Hematopoietic multipotent progenitor cell (in vitro differentiated cells): ENCODE measurements at places on chromosomes 6 and 20.

- no peak for DNase-seq
Measured at GRCh38 chr20:48092596-48093280, 307.5 kb upstream of the SULF2 start.

- DNase-seq: no peak
Measured at GRCh38 chr6:47737406-47737805, 39.0 kb downstream of the ADGRF4 start.

GRCh38 chr20:33694639-33695012 is 8.4 kb upstream of the E2F1 start:
- no peak for DNase-seq

GRCh38 chr6:95413789-95414188 is 163.5 kb upstream of the MANEA start:
- no peak for DNase-seq

- DNase-seq: no peak
Measured at GRCh38 chr20:18496042-18496441, 983 bp downstream of the RBBP9 start.

GRCh38 chr6:128124713-128125112 is 223.9 kb upstream of the THEMIS start:
- DNase-seq: no peak

GRCh38 chr6:136728033-136728939 is 64.0 kb downstream of the MAP3K5 start:
- DNase-seq: no peak

DNA sequence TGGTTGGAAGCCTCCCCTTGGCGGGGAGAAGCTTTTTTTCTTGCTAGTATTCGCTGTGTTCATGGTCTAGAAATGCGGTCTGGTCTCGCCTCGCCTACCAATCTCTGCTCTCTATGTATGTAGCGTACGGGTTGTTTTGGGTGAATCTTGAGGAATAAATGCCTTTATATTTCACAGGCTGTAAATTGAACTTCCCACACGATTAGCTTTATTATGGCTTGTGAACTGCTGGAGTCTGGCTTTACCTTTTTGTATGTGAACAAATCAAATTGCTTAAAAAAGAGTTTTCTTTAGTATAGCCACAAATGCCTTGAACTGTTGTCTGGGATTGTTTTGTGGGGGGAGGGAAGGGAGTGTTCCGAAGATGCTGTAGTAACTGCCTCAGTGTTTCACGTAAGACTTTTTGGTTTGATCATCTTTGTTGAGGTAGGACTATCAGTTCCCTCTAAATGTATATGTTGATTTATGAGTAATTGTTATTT is 2.2 kb downstream of the INSM1 start:
- no peak for DNase-seq

- peak; percentile 45 for DNase-seq
Measured at GRCh38 chr6:100228834-100229441, 234.9 kb upstream of the MCHR2 start.

DNA sequence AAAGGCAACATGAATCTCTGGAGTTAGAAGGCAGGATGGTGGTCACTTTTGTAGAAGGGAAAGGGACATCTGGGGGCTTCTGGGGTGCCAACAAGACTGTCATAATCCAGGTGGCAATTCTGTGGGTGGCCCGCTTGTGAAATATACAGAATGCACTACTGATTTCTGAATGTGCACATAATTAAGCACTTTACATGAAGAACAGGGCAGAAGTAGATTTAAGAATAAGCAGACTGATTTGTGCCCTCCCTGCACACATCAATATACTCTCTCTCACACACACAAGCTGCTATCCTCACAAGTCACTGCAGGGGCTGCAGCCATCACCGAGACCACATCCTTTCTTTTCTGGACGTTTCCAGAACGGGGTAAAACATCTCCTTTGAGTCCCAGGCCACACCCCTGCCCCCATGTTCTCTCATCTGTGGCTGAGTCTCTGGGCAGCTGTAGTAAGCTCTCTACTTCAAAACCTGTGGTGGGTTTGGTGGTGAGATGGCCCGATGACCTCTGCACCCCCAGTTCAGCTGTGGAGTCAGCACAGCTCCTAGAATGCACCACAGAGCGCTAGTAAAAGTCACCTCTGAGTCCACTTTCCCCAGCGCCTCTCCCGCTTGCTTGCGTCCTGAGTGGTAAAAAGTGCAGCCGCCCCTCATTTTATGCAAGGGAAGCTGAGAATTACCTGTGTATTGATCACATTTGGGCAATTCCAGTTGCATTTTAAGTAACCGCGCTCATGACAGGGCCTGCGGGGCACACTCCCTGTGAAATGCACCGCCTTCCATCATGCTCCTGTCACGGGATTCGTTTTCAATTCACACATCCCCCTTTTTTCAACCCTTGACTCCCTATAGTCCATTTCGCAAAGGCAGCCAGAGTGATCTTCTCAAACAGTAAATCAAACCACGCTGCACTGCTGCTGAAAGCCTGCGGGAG is 115.5 kb downstream of the NFATC2 start:
- no peak for DNase-seq

- DNase-seq: no peak
Measured at GRCh38 chr6:22954749-22955385, 385.5 kb downstream of the HDGFL1 start.

DNA sequence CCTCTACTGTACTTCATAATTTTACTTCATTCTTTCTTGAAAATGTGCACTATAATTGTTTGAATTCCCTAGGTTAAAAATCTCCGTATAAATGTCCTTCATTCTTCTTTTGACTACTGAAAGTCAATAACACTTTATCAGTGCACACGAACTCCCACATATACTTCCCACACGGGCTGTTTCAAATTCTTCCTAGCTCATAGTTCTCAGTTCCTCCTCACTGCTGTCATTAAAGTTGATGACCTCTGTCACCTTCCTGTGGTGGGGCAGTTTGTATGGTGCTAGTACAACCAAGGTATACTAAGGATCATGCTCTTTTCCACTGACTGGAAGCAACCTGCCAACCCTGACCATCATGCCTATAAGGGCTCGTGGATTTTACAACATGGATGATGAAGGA is 40.0 kb upstream of the CD2AP start:
- DNase-seq: no peak

GRCh38 chr6:604579-604978 is 52.3 kb downstream of the HUS1B start:
- no peak for DNase-seq

DNA sequence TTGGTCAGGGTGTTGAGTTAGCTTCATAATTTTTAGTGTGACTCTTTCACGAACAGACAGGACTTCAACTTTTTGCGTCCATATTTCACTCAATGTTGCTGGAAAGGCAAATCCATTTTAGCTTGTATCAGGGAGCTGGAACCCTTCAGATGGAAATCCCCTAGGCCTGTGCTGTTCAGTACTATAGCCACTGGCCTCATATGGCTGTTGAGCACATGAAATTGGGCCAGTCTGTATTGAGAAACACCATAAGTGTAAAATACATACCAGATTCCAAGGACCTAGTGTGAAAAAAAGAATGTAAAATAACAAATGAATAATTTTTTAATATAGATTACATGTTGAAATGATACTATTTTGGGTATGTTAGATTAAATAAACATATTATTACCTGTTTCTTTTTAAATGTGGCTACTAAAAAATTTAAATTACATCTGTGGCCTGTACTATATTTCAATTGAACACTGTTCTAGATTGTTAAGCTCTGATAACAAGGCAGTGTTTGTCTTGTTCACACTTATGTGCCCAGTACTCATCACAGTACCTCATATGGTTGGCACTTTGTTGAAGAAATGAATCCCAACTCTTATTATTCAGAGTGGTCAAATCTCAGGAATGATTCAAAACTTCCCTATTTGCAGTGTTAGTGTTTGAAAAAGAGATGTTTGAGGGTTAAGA is 34.3 kb downstream of the CTNNBL1 start:
- DNase-seq: no peak

- no peak for DNase-seq
Measured at GRCh38 chr6:44105993-44106740, 21.1 kb downstream of the MRPL14 start.

GRCh38 chr20:63574156-63574828 is at the start of gene HELZ2:
Gene HELZ2, minus strand, starts transcription at chr20:63574239. Its CDS starts 1,854 bp downstream, at chr20:63572385.
- DNase-seq: no peak

- no peak for DNase-seq
Measured at GRCh38 chr20:58402305-58402704, 13.3 kb downstream of the VAPB start.

- no peak for DNase-seq
Measured at GRCh38 chr20:42706759-42707158, 482.9 kb downstream of the PTPRT start.

DNA sequence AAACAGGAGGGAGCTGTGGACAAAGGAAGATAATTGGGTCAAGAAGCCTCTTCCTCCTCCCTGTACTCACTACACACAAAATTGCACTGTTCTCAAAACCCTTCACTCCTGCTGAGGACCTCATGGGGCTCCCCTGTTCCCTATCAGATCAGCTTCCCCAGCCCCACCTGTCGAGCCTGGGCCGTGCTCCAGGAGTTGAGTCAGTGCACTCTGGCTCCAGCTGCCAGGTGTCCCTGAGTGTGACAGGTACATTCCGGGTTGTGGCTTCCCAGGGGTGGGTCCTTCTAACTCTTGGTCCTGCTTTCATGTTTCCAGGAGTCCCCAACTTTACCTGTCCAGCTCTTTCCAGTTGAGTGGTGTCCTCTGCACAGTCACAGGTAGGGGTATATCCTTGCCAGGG is 8.4 kb downstream of the RAB5IF start:
- DNase-seq: no peak

- DNase-seq: no peak
Measured at GRCh38 chr6:29561091-29561490, 1.6 kb upstream of the UBD start.

GRCh38 chr6:157380458-157380778 is 572 bp upstream of the ZDHHC14 start:
- DNase-seq: no peak

- no peak for DNase-seq
Measured at GRCh38 chr20:33999025-33999649, 5.4 kb downstream of the RALY start.

GRCh38 chr6:46637933-46638332 is 14.7 kb downstream of the CYP39A1 start:
- no peak for DNase-seq

DNA sequence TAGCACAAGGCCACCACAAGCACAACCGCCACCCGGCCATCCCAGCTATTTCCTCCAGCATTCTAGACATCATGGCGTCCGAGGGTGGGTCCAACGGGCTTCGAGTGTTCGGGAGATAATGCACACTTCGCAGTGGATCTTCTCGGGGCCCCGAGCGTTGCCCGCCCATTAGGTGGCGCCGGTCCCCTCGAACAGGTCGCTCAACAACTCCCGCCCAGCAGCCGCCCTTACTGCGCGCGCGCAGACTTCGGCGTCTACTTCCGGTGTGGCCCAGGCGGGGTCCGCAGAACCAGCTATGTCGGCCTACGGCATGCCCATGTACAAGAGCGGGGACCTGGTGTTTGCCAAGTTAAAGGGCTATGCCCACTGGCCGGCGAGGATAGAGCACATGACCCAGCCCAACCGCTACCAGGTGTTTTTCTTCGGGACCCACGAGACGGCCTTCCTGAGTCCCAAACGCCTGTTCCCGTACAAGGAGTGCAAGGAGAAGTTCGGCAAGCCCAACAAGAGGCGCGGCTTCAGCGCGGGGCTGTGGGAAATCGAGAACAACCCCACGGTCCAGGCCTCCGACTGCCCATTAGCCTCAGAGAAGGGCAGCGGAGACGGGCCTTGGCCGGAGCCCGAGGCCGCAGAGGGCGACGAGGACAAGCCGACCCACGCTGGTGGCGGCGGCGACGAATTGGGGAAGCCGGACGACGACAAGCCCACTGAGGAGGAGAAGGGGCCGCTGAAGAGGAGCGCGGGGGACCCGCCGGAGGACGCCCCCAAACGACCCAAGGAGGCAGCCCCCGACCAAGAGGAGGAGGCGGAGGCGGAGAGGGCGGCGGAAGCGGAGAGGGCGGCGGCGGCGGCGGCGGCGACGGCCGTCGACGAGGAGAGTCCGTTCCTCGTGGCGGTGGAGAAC is at the start of gene HDGFL1:
HDGFL1 (plus strand) TSS at position 286 of the 904 bp plus-strand sequence; CDS start at position 296, 10 bp downstream.
- DNase-seq: no peak

GRCh38 chr6:39225543-39225942 is 3.7 kb downstream of the KCNK5 start:
- no peak for DNase-seq

GRCh38 chr6:37110500-37111461 is 59.2 kb upstream of the PIM1 start:
- no peak for DNase-seq

DNA sequence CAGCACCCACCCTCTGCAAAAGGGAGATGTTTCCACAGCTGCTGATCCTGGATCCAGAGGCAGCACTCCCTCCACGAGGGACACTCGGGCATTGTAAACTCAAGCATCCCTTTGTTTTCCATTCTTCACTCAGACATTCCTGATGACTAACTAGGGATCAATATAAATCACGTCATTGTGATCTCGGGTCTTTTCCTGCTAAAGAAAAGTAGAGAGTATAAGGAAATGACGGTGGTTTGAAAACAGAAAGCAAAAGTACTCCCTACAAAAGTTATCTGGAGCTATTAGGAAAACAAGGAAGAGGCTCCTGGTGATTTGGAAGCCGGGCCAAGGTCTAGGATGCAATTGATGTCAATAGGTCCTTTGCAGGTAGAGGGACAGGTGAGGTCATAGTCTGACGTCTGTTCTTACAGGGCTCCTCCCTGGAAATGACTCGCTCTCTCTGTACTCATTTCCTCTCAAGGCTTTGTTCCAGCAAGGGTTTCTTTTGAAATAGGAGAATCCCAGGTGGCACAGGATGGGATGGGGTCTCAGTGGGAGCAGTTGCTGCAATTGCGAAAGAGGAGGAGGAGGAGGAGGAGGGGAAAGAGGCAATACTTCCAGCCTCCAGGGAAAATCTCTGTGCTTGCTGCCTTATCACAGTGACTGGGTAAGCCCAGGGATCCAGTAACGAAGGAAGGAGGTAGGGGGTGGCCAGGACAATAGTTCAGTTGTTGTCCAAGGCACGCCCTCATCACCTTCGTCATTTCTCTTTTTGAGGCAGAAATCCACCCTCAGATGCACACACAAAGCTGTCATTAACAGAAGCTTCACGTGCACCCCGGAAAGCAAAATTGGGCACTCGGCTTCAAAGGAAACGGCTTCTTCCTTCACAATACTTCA is 222.8 kb downstream of the LY86 start:
- DNase-seq: peak; percentile 24

GRCh38 chr6:106745197-106745770 is 115.9 kb downstream of the QRSL1 start:
- DNase-seq: no peak

- DNase-seq: peak; percentile 54
Measured at GRCh38 chr6:127460465-127460864, 1.3 kb upstream of the KIAA0408 start.

DNA sequence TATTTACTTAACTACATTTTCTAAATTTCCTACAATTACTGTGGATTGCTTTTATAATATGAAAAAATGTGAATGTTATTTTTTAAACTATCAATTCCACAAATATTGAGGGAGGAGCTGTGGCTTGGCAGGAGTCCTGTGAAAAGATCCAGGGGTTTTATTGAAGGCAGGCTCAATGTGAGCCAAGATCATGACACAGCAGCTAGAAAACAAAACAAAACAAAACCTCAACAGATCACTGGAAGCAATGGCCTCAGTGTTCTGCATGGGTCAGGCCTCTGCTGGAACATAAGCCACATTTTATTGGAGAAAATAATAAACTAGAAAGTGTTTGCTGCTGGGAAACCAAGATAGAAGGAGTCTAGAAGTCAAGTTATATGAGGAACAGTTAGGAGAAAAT is 19.4 kb upstream of the RCAN2 start:
- no peak for DNase-seq

GRCh38 chr20:16539280-16540021 is 33.8 kb downstream of the KIF16B start:
- DNase-seq: no peak
